ENCODE measurements at places on chromosomes 11 and 22.

- DNase-seq, result no peak
These were observed 39.9 kb downstream of the OR2AT4 start for GRCh38 chr11:75056814-75057213.

DNA sequence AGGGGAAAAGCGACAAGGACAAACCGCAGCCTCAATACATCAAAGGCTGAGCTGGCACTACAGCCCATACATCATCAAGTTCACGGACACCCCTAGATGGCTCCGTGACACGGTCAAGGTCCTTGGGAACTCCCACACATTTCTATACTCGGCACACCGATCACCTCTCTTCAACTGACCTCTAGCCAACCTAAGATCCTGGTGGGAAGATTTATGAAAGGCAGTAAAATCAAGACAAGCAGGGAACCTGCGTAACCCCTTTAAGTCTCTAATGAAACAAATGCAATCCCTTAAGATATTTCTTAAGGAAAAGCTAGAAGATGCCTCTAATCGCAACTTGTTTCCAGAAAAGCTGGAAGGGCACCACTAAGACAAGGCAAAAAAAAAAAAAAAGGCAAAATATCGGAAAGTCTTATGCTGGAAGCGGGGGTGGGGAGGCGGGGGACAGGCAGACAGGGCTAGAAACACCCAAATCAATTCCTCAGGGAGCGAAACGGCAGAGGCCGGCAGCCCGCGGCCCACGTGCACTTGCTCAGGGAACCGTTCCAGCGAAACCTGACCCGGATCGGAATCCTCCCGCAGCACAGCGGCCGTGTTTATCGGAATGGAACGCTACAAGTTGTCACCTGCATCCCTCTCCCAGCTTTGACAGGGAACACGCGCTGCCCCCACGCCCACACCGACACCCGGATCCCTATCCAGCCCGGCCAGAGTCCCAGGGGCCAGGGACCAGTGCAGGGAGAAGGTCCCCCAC, 1.4 kb downstream of the ARHGAP20 start:
- no peak for DNase-seq

- no peak for DNase-seq
These were observed 67.8 kb downstream of the ST14 start for GRCh38 chr11:130227373-130227772.

GRCh38 chr11:115476463-115477286, 27.5 kb downstream of the CADM1 start:
- no peak for DNase-seq

GRCh38 chr22:39518996-39519680, 1.2 kb upstream of the ATF4 start:
- peak; percentile 57 for DNase-seq

GRCh38 chr11:73334384-73335203, 26.5 kb downstream of the ARHGEF17 start:
- peak; percentile 53 for DNase-seq

GRCh38 chr11:130808541-130808940, 107.7 kb downstream of the SNX19 start:
- DNase-seq, result no peak

DNA sequence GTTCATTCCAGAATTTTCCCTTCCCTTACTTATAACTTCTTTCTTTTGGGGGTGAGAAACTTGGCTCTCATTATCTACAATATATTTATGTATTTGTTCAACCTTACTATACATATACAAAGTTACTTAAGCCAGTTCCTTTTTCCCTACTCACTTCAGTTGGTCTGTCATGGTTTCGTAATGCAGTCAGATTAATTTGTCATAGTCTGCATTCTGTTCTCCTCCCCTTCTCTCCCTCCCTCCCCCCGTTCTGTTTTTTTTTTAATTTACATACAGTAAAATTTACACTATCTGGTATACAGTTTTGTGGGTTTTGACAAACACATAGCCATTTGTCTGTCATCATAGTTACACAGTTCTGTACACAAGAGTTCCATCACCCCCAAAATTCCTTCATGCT, 71.8 kb upstream of the ADORA2A start:
- no peak for DNase-seq

GRCh38 chr11:95426823-95427462, 195.9 kb upstream of the SESN3 start:
- no peak for DNase-seq

DNA sequence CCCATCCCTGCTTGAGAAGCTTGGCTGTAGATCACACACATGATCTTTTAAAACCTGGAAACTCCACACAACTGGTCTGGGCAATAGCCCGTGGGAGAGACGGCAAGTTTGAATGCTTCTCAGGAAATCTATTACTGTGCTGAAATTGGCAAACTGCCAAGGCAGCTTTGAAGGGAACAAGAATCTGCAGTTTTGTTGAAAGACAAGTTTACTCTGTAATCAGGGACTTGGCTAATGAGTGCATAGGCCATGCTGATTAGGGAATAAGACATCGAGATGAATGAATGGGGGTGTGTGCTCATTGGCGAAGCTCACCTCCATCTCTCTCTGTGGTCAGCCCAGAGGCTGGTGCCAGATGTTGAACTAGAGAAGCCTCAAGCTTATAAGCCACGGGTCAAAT, 218.8 kb downstream of the HIPK3 start:
- DNase-seq, result peak; percentile 5

GRCh38 chr11:85717429-85717828, 31.4 kb upstream of the CCDC89 start:
- no peak for DNase-seq

- no peak for DNase-seq
These were observed 23.6 kb upstream of the ALX4 start for GRCh38 chr11:44333271-44334218.

DNA sequence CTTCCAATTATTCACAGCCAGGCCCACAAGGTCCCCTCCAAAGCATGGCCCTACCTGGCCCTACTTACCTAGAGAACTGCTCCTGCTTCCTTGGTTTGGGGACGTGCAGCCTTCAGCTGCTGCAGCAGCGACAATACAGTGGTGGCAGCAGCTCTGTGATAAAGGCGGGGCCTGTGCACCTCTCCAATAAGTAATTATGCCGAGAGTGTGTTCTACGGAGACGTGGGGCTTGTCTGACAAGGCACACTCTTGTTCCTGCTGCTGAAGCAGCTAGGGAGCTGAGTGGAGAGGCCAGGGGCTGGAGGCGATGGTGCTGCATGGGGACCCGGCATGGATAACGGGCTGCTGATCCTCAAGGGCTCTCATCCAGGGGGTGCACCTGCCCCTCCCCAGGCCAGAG, 98.0 kb upstream of the THY1 start:
- no peak for DNase-seq

All from SK-MEL-5 (cell line).